ENCODE measurements at places on chromosomes 1 and 21.

DNA sequence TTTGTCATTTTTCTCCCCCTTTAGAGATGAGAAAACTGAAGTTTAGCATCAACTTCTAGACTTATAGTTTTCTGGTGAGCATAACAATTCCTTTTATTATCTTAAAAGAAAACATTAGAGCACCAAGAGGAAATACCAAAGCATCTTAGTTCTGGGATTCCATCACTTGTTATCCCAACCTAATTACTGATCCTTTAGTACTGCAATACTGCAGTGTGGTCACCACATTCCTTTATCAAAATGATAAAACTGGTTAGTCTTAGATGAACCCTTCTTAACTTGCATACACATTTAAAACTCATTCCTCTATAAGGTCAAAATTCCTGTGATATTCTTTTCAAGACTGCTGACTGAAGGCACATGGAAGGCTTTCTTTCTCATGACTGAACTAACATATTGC is 23.1 kb downstream of the SOD1 start:
- peak; percentile 11 for DNase-seq

DNA sequence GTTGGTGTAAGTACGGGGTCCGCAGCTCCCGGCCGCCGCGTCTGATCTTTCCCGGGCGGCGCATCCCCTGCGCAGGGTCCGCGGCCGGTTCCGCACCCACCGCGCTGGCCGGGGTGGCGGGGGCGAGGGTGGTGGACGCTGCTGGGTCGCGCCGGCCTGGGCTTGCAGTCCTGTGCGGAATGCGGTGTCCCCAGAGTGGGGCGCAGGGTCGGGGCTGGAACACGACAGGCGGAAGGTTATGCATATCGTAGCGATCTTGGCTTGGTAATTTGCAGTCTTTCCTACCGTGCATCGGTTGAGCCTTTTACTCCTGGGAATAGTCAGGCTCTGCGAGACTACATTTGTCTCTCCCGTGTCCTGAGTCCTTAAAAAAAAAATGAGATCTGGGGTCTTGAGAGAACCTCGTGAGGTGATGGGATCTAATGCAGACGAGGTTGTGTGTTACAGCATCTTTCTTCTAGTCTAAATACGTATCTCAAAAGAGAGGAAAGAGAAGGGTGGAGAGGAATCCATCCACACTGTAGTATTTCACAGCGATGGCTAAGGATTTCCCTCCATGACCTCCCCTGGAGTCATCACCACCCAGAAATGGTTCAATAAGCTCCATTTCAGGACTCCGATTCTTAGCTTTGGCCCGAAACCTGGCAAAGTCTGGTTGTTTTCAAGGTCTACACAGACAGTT is 572 bp downstream of the ATP1B1 start:
- DNase-seq, result peak; percentile 33

- DNase-seq, result no peak
Observed at GRCh38 chr1:225763716-225764548, 13.7 kb upstream of the SRP9 start.

- no peak for DNase-seq
Observed at GRCh38 chr21:35942211-35943144, 117.8 kb downstream of the SETD4 start.

- DNase-seq, result no peak
Observed at GRCh38 chr21:23858878-23859277, 1748.4 kb downstream of the MRPL39 start.
